Stomach (tissue), 19 donors: ENCODE measurements at places on chromosomes 12 and 14. TPM values are rescaled to one million over a fixed set of nuclear protein-coding genes. Genes with fewer than 3 reads are reported as not detected.

BRI3BP gene
- 1.8 TPM for total RNA-seq

NEUROD4 gene
- total RNA-seq, result not detected

MUCL1 gene
- not detected for total RNA-seq

- no peak for DNase-seq
Observed at GRCh38 chr12:26317942-26318575, 122.7 kb downstream of the SSPN start.

DNA sequence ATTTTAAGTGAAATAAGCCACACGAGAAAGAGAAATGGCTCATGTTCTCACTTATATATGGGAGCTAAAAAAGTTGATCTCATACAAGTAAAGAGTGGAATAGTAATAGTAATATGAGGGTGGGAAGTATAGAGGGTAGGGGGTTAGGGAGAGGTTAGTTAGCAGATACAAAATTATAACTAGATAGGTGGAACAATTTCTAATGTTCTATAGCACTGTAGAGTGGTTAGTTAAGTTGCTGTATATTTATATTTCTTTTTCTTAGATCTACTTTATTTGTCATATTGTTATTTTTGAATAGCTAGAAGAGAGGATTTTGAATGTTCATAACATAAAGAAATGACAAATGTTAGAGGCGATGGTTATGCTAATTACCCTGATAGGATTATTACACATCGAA lies 74.1 kb downstream of the MIA2 start:
- DNase-seq, result no peak

STAC3 gene
- total RNA-seq, result 0.89 TPM

GRCh38 chr12:123771261-123771660 lies 9.2 kb downstream of the DNAH10 start:
- DNase-seq, result no peak

CACNA2D4 gene
- 1.5 TPM for total RNA-seq

GARIN6 gene
- total RNA-seq, result not detected
